Activated CD4-positive, alpha-beta memory T cell treated with anti-CD3 and anti-CD28 coated beads, Interleukin-2, amount 10 ng/mL, durations not matched to agents 7 days and 5 days (primary cell): ENCODE measurements at places on chromosomes 13 and 19. TPM values are rescaled to one million over a fixed set of nuclear protein-coding genes. Genes with fewer than 3 reads are reported as not detected.

Gene KIR2DL4
- not detected for total RNA-seq

Gene ELSPBP1
- total RNA-seq: not detected

Gene ATP8B3
- 23.3 TPM for total RNA-seq

Gene CEACAM7
- not detected for total RNA-seq

- H3K4me1 ChIP-seq: peaks cover 65% of the 10 kb centered on the region
- no peak overlapping the region for H3K4me3 ChIP-seq
- no peaks in the 10 kb centered on the region for H3K27me3 ChIP-seq
- DNase-seq: no peak
- no peak overlapping the region for H3K27ac ChIP-seq
Measured at GRCh38 chr19:35162471-35163326, 8.2 kb downstream of the FXYD5 start.

GRCh38 chr19:29480507-29480906, 45.3 kb upstream of the VSTM2B start:
- H3K4me1 ChIP-seq: no peaks in the 10 kb centered on the region
- no peaks in the 10 kb centered on the region for H3K27me3 ChIP-seq
- no peak overlapping the region for H3K27ac ChIP-seq
- H3K4me3 ChIP-seq: no peak overlapping the region
- no peaks in the 10 kb centered on the region for H3K36me3 ChIP-seq

- peaks cover 66% of the 10 kb centered on the region for H3K36me3 ChIP-seq
- no peaks in the 10 kb centered on the region for H3K27me3 ChIP-seq
- DNase-seq: no peak
- peaks cover 14% of the 10 kb centered on the region for H3K4me1 ChIP-seq
- no peak overlapping the region for H3K4me3 ChIP-seq
Measured at GRCh38 chr19:10395003-10395402, 8.3 kb downstream of the CDC37 start.

DNA sequence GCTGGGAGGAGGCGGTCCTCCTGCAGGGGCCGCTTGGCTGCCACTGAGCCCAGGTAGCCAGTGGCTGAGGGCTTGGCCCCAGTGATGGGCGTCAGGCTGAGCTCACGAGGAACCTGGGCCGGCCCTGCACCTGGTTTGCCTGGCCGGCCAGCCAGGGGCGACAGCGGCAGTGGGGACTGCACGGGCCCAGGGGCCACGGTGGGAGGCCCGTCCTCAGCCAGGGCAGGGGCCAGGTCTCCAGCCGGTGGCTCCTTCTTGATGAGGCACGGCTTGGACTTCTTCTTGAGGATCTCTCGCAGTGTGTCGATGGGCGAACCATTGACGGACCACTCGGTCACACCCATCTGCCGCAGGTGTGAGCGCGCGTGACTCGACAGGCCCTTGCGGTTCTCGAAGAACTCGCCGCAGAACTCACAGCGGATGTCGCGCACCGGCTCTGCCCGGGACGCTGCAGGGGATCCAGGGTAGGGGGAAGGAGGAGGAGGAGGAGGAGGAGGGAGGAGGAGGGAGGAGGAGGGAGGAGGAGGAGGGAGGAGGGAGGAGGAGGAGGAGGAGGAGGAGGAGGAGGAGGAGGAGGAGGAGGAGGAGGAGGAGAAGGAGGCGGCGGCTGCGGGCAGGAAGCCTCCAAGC, 6.6 kb upstream of the AKAP8L start:
- no peak overlapping the region for H3K27ac ChIP-seq
- H3K4me1 ChIP-seq: peaks cover 7% of the 10 kb centered on the region
- H3K36me3 ChIP-seq: peaks cover 57% of the 10 kb centered on the region
- H3K27me3 ChIP-seq: no peaks in the 10 kb centered on the region

DNA sequence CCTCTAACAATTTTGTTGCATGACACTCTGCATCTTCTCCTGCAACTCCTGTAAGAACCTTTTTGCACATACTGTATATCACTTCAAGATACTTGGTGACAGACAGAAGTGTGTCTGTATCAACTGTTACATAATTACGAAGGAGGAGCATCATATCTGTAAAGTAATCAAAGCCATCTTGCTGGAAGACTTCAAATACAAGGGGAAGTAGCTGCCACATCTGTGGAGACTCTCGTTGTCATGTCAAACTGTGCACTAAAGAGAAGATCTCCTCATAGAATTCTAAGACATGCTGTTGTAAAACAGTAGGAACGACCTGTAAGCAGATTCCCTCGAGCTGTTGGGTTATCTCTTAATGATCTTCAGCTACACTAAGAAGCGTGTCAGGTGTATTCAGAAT, 38.0 kb upstream of the SPATA13 start:
- DNase-seq: no peak
- peaks cover 5% of the 10 kb centered on the region for H3K27me3 ChIP-seq
- no peak overlapping the region for H3K4me3 ChIP-seq
- peaks cover 72% of the 10 kb centered on the region for H3K4me1 ChIP-seq
- peak overlapping the region; percentile 16 for H3K27ac ChIP-seq
- no peaks in the 10 kb centered on the region for H3K36me3 ChIP-seq

GRCh38 chr19:1113030-1113985, 9.5 kb downstream of the GPX4 start:
- no peak overlapping the region for H3K4me3 ChIP-seq
- peak; percentile 81 for DNase-seq
- H3K27me3 ChIP-seq: no peaks in the 10 kb centered on the region
- peaks cover 4% of the 10 kb centered on the region for H3K4me1 ChIP-seq
- H3K36me3 ChIP-seq: peaks cover 9% of the 10 kb centered on the region
- H3K27ac ChIP-seq: no peak overlapping the region

DNA sequence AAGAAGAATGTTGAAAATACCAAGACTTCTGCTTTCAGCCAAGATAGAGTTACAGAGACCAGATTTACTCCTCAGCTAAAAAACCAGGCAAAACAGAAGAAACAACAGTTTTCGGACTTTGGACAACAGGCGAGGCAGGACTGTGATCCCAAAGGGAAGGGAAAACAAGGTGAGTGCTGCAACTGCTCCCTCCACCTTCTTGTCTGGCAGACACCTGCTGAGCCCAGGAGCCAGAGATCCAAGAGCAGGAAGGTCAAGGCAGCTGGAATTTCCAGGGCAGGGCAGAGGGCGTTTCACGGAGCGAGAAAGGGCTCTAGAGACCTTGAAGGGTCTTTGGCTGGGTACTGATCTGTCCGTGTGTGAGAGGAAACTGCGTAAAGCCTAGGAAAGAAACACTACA, 32.9 kb upstream of the SLC7A9 start:
- H3K27ac ChIP-seq: no peak overlapping the region
- no peaks in the 10 kb centered on the region for H3K27me3 ChIP-seq
- DNase-seq: no peak
- peaks cover 7% of the 10 kb centered on the region for H3K36me3 ChIP-seq
- no peaks in the 10 kb centered on the region for H3K4me1 ChIP-seq

- DNase-seq: no peak
- H3K36me3 ChIP-seq: peaks cover 24% of the 10 kb centered on the region
- no peak overlapping the region for H3K4me3 ChIP-seq
- H3K27ac ChIP-seq: no peak overlapping the region
Measured at GRCh38 chr13:98803921-98804320, 51.4 kb upstream of the SLC15A1 start.

DNA sequence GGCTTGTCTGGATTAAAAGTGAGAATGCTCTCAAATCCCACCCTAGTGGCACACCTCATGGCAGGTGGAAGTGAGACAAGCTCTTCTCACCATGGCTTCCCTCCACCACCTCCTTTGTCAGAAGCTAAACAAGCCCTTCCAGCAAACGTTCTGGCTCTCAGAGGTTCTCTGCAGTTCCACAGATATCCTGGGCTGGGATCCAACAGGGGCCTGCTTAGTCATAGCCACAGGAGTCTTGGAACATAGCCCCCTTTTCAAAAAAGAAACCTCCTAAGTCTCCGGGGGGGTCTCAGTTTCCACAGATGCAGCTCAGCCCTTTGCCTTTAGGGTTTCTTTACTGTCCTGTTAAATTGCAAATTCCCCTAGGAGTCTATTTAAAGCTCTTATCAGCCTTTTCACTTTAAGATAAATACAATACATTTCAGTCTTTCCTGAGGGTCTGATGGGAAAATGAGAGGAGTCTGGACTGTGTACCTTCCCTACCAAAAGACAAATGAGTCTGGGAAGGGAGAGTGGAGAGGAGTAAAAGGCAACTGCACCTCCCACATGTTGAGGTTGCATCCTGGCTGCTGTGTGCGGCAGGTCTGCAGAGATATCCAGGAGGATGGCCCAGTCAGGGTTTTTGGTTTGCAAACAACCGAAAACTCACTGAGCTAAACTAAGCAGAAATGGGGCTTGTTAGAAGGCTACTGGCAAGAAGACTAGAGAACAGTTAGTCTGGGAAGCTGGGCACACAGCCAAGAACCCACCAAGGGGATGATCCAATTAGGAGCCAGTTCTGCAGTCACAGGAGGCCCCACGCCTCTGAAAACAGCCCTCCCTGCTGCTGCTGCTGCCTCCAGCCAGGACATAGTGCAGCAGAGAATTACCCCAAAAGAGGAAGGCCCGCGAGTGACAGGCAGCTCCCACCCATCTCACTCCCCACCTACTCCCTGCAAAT, 41.4 kb upstream of the SERP2 start:
- no peak overlapping the region for H3K4me3 ChIP-seq
- peaks cover 5% of the 10 kb centered on the region for H3K27me3 ChIP-seq
- no peak for DNase-seq
- no peak overlapping the region for H3K27ac ChIP-seq
- no peaks in the 10 kb centered on the region for H3K36me3 ChIP-seq
- no peaks in the 10 kb centered on the region for H3K4me1 ChIP-seq

GRCh38 chr19:56174550-56174949, 1.3 kb upstream of the GALP start:
- no peaks in the 10 kb centered on the region for H3K27me3 ChIP-seq
- no peak overlapping the region for H3K27ac ChIP-seq
- no peaks in the 10 kb centered on the region for H3K36me3 ChIP-seq
- H3K4me3 ChIP-seq: no peak overlapping the region
- DNase-seq: no peak

GRCh38 chr13:75870397-75870903, 234.3 kb downstream of the LMO7 start:
- peak; percentile 17 for DNase-seq
- H3K4me3 ChIP-seq: peak overlapping the region; percentile 52
- no peaks in the 10 kb centered on the region for H3K36me3 ChIP-seq
- peaks cover 9% of the 10 kb centered on the region for H3K27me3 ChIP-seq
- peaks cover 22% of the 10 kb centered on the region for H3K4me1 ChIP-seq

GRCh38 chr13:28622286-28622685, 36.6 kb upstream of the POMP start:
- peaks cover 7% of the 10 kb centered on the region for H3K4me1 ChIP-seq
- no peak overlapping the region for H3K27ac ChIP-seq
- peaks cover 9% of the 10 kb centered on the region for H3K27me3 ChIP-seq
- H3K36me3 ChIP-seq: no peaks in the 10 kb centered on the region
- no peak overlapping the region for H3K4me3 ChIP-seq

DNA sequence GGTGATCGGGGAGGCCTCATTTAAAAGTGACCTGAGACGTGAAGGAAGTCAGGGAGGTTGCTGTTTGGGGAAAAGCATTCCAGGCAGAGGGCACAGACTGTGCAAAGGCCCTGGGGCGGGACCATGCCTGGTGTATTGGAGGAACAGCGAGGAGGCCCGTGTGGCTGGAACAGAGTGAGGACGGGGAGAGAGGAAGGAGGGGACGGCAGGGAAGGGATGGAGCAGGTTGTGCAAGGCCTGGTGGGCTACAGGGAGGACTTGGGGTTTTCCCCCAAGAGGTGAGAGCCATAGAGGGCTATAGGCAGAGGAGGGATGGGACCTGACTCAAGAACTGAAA, 17.2 kb downstream of the PTPRS start:
- H3K4me3 ChIP-seq: no peak overlapping the region
- H3K27me3 ChIP-seq: peaks cover 11% of the 10 kb centered on the region
- no peak overlapping the region for H3K27ac ChIP-seq

GRCh38 chr13:20159646-20160305, 1.1 kb downstream of the GJA3 start:
- H3K4me1 ChIP-seq: peaks cover 24% of the 10 kb centered on the region
- H3K27ac ChIP-seq: no peak overlapping the region
- H3K27me3 ChIP-seq: peaks cover 55% of the 10 kb centered on the region
- peak overlapping the region; percentile 73 for H3K4me3 ChIP-seq

GRCh38 chr19:22604571-22605274, 29.4 kb upstream of the ZNF492 start:
- DNase-seq: no peak
- H3K4me3 ChIP-seq: no peak overlapping the region
- no peaks in the 10 kb centered on the region for H3K36me3 ChIP-seq
- H3K27ac ChIP-seq: no peak overlapping the region
- H3K27me3 ChIP-seq: no peaks in the 10 kb centered on the region

- no peak for DNase-seq
- no peak overlapping the region for H3K4me3 ChIP-seq
- H3K36me3 ChIP-seq: no peaks in the 10 kb centered on the region
- no peaks in the 10 kb centered on the region for H3K27me3 ChIP-seq
Measured at GRCh38 chr13:36533806-36534205, 101.5 kb downstream of the CCNA1 start.

DNA sequence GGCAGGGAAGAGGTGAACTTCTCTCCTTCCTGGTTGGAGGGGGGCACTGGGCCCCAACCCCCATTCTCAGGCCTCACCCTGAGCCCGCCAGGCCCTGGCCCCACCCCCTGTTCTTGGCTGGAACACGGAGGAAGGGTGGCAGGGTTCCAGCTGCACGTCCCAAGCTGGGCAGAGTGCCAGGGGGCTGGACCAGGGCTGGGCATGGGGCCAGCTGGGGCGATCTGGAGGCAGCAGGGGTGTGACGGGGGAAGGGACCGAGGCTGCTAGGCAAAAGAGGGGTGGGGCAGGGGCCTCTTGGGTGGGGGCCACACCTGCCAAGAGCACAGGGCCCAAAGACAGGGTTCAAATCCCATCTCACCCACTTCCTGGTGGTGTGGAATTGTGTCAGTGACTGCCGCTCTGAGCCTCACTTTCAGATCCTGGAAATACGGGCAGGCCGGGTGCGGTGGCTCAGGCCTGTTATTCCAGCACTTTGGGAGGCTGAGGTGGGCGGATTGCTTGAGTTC, 2.2 kb downstream of the HIF3A start:
- H3K4me1 ChIP-seq: no peaks in the 10 kb centered on the region
- H3K27me3 ChIP-seq: peaks cover 22% of the 10 kb centered on the region
- H3K4me3 ChIP-seq: no peak overlapping the region
- no peak for DNase-seq
- no peaks in the 10 kb centered on the region for H3K36me3 ChIP-seq

DNA sequence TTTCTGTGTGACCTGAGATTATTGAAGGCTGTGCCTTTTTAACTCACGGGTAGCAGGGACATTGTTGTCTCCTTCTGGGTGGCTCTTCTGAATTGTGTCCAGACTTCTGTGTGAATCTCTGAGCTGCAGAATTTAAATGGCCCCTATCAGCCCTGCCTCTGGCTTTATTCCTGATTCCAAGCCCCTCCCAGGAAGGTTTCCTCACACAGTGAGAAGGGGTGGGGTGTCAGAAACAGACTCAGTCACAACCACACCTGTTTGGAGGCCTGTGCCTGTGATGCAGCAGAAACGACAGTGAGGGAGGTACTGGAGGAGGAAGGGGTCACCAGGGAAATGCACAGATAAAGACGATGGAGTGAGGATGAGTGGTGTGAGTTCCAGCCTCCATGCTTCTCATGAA, at the start of gene CLC:
Gene CLC, minus strand, starts transcription at position 139 of the 400 bp plus-strand sequence. Its CDS starts 77 bp downstream, at position 62.
- H3K4me3 ChIP-seq: no peak within 1 kb of the TSS
- peaks cover 50% of the 10 kb centered on the region for H3K4me1 ChIP-seq
